Thoracic aorta (tissue), 2 donors: ENCODE measurements at places on chromosomes 3 and 15. TPM values are rescaled to one million over a fixed set of nuclear protein-coding genes. Genes with fewer than 3 reads are reported as not detected.
A peak's percentile ranks its signal among the peaks of the same experiment; 100 is the strongest.

GRCh38 chr15:91965501-91966193 lies 112.1 kb downstream of the SLCO3A1 start:
- DNase-seq: peak; percentile 52

The SPG21 gene
- 64.7 TPM for total RNA-seq

The ALDH1A2 gene
- 4.3 TPM for total RNA-seq

DNA sequence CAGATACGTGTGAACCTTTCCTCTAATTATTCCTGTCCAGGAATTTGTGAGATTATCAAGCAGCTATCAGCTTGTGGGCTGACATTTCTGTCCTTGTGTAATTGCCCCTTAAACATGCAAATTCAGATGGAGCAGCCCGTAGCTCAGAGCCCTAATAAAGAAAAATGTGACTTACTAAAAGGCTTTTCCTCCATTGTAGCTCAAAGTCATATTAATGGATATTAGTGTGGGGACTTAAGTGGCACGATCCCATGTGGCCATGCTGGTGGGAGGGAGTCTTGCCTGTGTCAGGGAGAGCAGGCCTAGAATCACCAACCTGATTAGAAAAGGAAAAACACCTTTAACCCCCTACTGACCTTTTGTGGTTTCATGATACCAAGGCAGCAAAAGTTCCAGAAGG lies 399.2 kb downstream of the LRTM1 start:
- no peak for DNase-seq

GRCh38 chr15:74627766-74628165 lies 12.1 kb downstream of the CLK3 start:
- DNase-seq: no peak

DNA sequence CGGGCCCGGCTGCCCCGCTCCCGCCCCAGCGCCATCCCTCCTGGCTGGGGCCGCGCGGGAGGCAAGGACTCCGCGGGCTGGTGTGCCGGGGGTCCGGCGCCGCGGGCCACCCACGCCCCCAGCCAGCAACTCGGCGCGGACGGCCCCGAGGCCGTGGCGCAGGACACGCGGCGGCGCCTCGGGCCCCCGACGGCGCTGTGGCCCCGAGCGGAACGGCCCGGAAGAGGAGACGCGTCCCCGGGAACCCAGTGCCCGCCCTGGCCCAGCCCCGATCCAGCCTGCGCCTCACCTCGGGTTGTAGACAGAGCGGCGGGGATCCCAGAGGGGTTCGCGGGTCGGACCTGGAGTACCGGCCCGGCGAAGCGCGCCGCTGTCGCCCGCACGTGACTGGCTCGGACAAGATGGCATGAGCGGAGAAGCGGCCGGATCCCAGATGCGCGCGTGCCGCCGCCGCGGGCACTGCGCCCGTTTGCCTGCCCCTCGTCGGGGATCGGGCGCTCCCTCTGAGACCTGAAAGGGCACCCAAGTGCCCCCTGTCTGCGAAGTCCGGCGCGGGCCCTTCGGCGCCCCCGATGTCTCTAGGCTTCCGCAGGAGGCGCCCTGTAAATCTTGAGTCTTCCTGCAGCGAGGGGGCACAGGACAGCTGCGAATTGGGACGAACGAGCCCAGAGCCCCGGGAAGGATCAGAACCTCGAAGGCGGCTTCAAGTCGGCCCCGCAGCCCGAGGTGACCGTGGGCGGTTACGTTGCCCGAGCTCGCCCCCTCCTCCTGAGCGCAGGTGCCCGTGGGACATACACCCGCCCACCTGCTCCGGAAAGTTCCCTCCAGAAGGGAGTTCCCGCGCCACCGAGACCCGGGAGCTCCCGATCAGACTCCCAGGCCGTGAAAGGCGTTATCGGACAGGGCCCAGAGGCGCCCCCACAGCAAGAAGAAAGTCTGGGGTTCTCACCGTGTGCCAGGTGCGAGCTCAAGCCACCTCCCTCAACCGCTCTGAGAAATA lies 598 bp upstream of the SFMBT1 start:
- no peak for DNase-seq

DNA sequence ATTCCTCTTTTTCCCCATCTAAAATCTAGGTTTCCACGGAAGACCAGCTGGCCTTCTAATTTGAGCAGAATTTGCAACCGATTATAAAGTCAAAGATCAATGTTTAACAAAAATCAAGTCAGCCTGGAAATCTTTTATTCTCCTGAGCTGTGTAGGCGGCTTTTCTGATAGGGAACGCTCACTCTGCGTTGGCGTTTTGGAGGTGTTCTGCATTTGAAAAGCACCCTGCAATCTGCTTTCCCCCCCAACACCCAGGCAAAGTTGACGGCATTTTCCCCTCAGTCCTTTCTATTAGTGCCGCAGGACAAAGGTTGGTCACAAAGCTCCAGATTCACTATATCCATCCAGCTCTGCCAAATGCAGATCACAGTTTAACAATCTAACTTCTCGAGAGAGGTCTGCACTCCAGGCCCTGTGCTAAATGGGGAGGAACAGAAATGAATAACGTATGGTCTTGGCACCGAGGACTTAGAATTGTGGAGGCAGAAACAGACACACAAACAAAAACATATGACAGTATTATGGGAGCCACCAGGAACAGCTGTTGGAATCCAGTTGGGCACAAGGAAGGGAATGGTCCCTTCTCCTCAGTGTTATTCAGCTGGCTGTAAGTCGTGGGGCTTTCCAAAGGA lies 50.4 kb upstream of the LARS2 start:
- DNase-seq: no peak

The APOD gene
- 135 TPM for total RNA-seq

- DNase-seq: no peak
These were observed 83.3 kb downstream of the OCA2 start for GRCh38 chr15:28015855-28016254.

- no peak for DNase-seq
These were observed 16.2 kb upstream of the VILL start for GRCh38 chr3:37974121-37975083.

The SOX14 gene
- not detected for total RNA-seq

The GHSR gene
- total RNA-seq: not detected

DNA sequence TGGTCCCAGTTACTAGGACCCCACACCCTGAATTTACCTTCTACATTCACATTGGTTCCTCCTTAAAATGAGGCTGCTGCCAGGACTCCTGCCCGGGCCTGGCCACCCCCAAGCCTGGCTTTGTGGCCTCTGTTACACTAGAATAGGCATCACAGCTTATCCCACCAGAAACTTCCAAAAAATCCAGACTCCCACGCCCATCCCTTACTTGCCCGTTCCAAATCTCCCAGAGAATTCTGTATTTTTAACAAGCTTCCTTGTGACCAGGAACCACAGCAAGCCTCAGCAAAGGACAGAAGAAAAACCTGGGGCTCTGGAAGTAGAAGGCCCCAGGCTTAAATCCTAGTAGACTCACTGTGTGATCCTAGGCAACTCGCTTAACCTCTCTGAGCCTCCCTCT lies 36.0 kb upstream of the SLC6A1 start:
- no peak for DNase-seq

The LTF gene
- total RNA-seq: 3.0 TPM

DNA sequence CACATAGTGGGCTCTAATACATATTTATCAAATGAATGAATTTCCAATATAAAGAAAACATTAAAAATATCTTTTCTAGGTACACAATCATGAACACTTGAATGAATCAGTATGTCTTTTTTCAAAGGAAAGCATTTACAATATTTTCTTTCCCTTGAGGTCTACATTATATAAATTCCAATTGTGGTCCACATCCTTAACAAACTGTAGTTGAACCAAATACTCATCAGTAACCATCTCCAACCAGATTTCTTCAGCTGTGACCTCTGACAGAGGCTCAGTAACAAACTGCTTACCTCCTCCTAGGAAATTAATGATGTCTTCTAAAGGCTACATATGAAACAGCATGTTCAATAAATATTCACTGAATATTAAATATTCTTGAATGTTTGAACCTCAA lies 58.8 kb downstream of the CFAP20DC start:
- no peak for DNase-seq
